ENCODE measurements at places on chromosomes 13 and 19. TPM values are rescaled to one million over a fixed set of nuclear protein-coding genes. Genes with fewer than 3 reads are reported as not detected.

OBI1 gene
- total RNA-seq: 4.6 TPM

SLC17A7 gene
- total RNA-seq: 0.12 TPM

RNF225 gene
- total RNA-seq: 0.32 TPM

DNA sequence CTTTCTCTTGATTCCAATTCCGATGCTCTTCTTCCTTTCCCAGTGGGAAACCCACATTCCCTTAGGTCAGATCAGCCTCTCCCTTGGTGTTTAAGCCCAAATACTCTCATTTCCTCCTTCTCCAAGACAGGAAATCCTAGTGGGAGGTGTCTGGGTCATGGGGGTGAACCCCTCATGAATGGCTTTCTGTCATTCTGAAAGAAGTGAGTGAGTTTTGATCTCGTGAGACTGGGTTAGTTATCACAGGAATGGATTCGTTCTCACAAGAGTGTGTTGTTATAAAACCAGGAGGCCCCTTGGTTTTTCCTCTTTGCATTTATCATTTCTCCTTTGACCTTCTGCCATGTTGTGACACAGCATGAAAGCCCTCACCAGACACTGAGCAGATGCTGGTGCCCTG, 76.2 kb upstream of the MTIF3 start:
- H3K27me3 ChIP-seq: no peaks in the 10 kb centered on the region
- no peaks in the 10 kb centered on the region for H3K36me3 ChIP-seq
- no peak for DNase-seq
- no peak overlapping the region for H3K4me3 ChIP-seq
- no peak overlapping the region for H3K27ac ChIP-seq
- no peaks in the 10 kb centered on the region for H3K4me1 ChIP-seq

GRCh38 chr19:57099199-57099661, 20.6 kb upstream of the USP29 start:
- no peaks in the 10 kb centered on the region for H3K36me3 ChIP-seq
- no peak overlapping the region for H3K27ac ChIP-seq
- H3K27me3 ChIP-seq: no peaks in the 10 kb centered on the region
- no peak for DNase-seq

DNA sequence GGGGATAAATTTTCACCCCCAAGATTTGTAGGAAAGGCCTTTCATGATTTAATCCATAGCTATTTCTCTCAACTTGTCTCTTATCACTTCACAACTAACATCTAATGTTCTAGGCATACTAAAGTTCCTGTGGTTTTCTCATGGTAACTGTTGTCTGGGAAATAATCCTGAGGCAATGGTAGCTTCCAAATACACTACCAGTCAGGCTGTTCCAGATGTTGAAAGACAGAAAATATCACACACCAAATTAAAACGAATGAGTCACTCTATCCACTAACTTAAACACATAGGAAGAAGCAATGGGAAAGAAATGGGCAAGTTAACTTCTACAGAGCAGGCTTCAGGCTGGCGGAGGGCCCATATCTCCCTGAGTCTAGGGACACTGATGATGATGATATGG, 77.7 kb upstream of the MYO16 start:
- H3K27me3 ChIP-seq: no peaks in the 10 kb centered on the region
- no peaks in the 10 kb centered on the region for H3K4me1 ChIP-seq
- H3K4me3 ChIP-seq: no peak overlapping the region
- no peak overlapping the region for H3K27ac ChIP-seq

- no peaks in the 10 kb centered on the region for H3K27me3 ChIP-seq
- H3K4me3 ChIP-seq: no peak overlapping the region
- H3K27ac ChIP-seq: no peak overlapping the region
Observed at GRCh38 chr13:96032717-96033116, 20.5 kb downstream of the UGGT2 start.

GRCh38 chr19:656751-657559, 6.1 kb downstream of the RNF126 start:
- H3K4me1 ChIP-seq: peaks cover 48% of the 10 kb centered on the region
- H3K27ac ChIP-seq: peak overlapping the region; percentile 19
- H3K4me3 ChIP-seq: no peak overlapping the region
- no peaks in the 10 kb centered on the region for H3K27me3 ChIP-seq
- no peak for DNase-seq

- DNase-seq: no peak
- H3K36me3 ChIP-seq: peaks cover 16% of the 10 kb centered on the region
- peaks cover 14% of the 10 kb centered on the region for H3K4me1 ChIP-seq
- H3K27me3 ChIP-seq: no peaks in the 10 kb centered on the region
- H3K27ac ChIP-seq: no peak overlapping the region
Observed at GRCh38 chr13:110907951-110908898, 6.6 kb downstream of the ANKRD10 start.

DNA sequence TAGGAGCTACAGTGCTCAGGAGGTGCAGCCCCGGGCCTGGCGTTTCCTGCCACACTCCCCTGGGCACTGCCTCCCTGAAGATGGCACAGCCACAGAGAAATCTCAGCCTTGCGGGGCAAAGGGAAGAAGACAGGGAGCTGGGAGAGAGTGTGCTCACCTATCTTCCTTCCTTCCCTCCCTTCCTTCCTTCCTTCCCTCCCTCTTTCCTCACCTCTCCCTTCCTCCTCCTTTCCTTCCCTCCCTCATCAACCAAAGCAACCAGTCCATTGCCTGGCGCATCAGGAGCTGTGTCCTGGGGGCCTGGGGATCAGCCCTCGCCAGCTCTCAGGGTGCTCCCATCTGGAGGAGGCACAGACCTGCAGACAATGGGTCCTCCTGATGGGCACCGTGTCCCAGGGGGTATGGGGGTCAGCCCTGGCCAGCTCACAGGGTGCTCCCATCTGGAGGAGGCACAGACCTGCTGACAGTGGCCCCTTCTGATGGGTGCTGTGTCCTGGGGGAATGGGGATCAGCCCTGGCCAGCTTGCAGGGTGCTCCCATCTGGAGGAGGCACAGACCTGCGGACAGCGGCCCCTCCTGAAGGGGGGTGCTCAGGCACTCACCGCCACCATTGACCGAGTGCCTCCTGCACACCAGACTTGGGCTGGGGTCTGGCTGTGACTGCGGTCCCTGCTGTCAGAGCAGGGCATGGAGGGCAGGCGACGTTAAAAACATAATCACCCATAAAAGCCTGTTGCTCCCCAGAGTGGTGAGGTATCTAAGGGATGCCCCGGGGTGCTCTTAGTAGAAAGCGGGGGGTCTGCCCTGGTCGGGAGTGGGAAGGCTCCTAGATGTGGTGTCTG, 120.2 kb downstream of the URI1 start:
- H3K27ac ChIP-seq: no peak overlapping the region
- H3K4me3 ChIP-seq: no peak overlapping the region
- DNase-seq: no peak
- H3K4me1 ChIP-seq: no peaks in the 10 kb centered on the region
- H3K36me3 ChIP-seq: no peaks in the 10 kb centered on the region
